WTC11 (cell line): ENCODE measurements at places on chromosomes 6 and 20. TPM values are rescaled to one million over a fixed set of nuclear protein-coding genes. Genes with fewer than 3 reads are reported as not detected.

OR2J3 gene
- total RNA-seq: 0.30 TPM in 1 of 3 replicates, not detected in the others

PROCR gene
- 20.5 to 29.7 TPM (median 22.2 TPM) in 3 replicates for total RNA-seq

DST gene
- total RNA-seq: 102 to 132 TPM (median 105 TPM) in 3 replicates

HSPA1A gene
- total RNA-seq: 57.2 to 80.1 TPM (median 75.8 TPM) in 3 replicates

RIMS1 gene
- total RNA-seq: 0.69 to 1.1 TPM (median 1.1 TPM) in 3 replicates

B3GAT2 gene
- total RNA-seq: 0.70 to 0.85 TPM (median 0.71 TPM) in 3 replicates

TCF21 gene
- 0.11 to 0.22 TPM (median 0.14 TPM) in 3 replicates for total RNA-seq

PDE10A gene
- 2.3 to 3.1 TPM (median 3.0 TPM) in 3 replicates for total RNA-seq

PGBD1 gene
- 6.8 to 7.5 TPM (median 6.9 TPM) in 3 replicates for total RNA-seq

PARD6B gene
- 29.6 to 38.0 TPM (median 37.5 TPM) in 3 replicates for total RNA-seq

UBD gene
- 0.15 TPM in 1 of 3 replicates, not detected in the others for total RNA-seq

MACROD2 gene
- total RNA-seq: 3.0 to 4.1 TPM (median 3.5 TPM) in 3 replicates

TUBB1 gene
- total RNA-seq: not detected in 3 replicates

IPCEF1 gene
- total RNA-seq: 0.25 to 1.3 TPM (median 1.2 TPM) in 3 replicates

FGD2 gene
- 0.31 to 0.78 TPM (median 0.44 TPM) in 3 replicates for total RNA-seq

PI16 gene
- total RNA-seq: 0.09 to 0.17 TPM in 2 of 3 replicates, not detected in the other

CD40 gene
- 12.9 to 15.3 TPM (median 14.8 TPM) in 3 replicates for total RNA-seq

RAD21L1 gene
- 0.62 to 0.77 TPM (median 0.73 TPM) in 3 replicates for total RNA-seq

ARG1 gene
- total RNA-seq: 0.15 to 0.53 TPM (median 0.21 TPM) in 3 replicates

CDH26 gene
- 1.0 to 1.4 TPM (median 1.3 TPM) in 3 replicates for total RNA-seq

SYS1 gene
- total RNA-seq: 15.4 to 20.1 TPM (median 16.4 TPM) in 3 replicates

FUCA2 gene
- 48.5 to 55.4 TPM (median 51.8 TPM) in 3 replicates for total RNA-seq

BTN1A1 gene
- 0.14 to 0.15 TPM in 2 of 3 replicates, not detected in the other for total RNA-seq

ZSCAN23 gene
- total RNA-seq: 8.7 to 9.3 TPM (median 9.0 TPM) in 3 replicates

DUSP22 gene
- 37.2 to 41.4 TPM (median 38.5 TPM) in 3 replicates for total RNA-seq

TTBK1 gene
- 0.66 to 0.78 TPM (median 0.68 TPM) in 3 replicates for total RNA-seq

DPM1 gene
- 50.0 to 57.8 TPM (median 50.4 TPM) in 3 replicates for total RNA-seq

SNAP91 gene
- total RNA-seq: 0.70 to 1.2 TPM (median 1.1 TPM) in 3 replicates

SLC16A10 gene
- total RNA-seq: 14.9 to 18.4 TPM (median 16.0 TPM) in 3 replicates

PTCHD4 gene
- total RNA-seq: 0.69 to 1.6 TPM (median 1.0 TPM) in 3 replicates

ELOVL2 gene
- total RNA-seq: 1.0 to 2.0 TPM (median 1.1 TPM) in 3 replicates

PNPLA1 gene
- total RNA-seq: not detected in 3 replicates

RAET1E gene
- not detected in 3 replicates for total RNA-seq

ULBP2 gene
- total RNA-seq: 0.13 to 0.23 TPM in 2 of 3 replicates, not detected in the other

CCN5 gene
- total RNA-seq: 0.16 to 0.37 TPM (median 0.23 TPM) in 3 replicates

PHACTR3 gene
- 0.23 to 0.30 TPM (median 0.28 TPM) in 3 replicates for total RNA-seq

PKIB gene
- total RNA-seq: 24.6 to 26.4 TPM (median 25.7 TPM) in 3 replicates

AKAP12 gene
- total RNA-seq: 64.2 to 90.0 TPM (median 65.0 TPM) in 3 replicates

NEURL2 gene
- 6.1 to 8.3 TPM (median 6.6 TPM) in 3 replicates for total RNA-seq

SYNDIG1 gene
- total RNA-seq: 5.0 to 6.4 TPM (median 6.0 TPM) in 3 replicates

C20orf204 gene
- 1.6 to 2.4 TPM (median 2.1 TPM) in 3 replicates for total RNA-seq

PACSIN1 gene
- 10.6 to 12.6 TPM (median 10.7 TPM) in 3 replicates for total RNA-seq

GSTA1 gene
- 0.48 to 0.90 TPM (median 0.89 TPM) in 3 replicates for total RNA-seq

IP6K3 gene
- 0.44 to 1.1 TPM (median 0.89 TPM) in 3 replicates for total RNA-seq

WFDC5 gene
- total RNA-seq: not detected in 3 replicates

SFT2D1 gene
- 48.0 to 53.1 TPM (median 49.4 TPM) in 3 replicates for total RNA-seq

CYP24A1 gene
- not detected in 3 replicates for total RNA-seq

LST1 gene
- 0.34 to 0.66 TPM in 2 of 3 replicates, not detected in the other for total RNA-seq

CDH22 gene
- 0.13 to 0.16 TPM (median 0.16 TPM) in 3 replicates for total RNA-seq

TMEM217 gene
- total RNA-seq: 0.55 to 0.99 TPM (median 0.61 TPM) in 3 replicates

ANKRD66 gene
- total RNA-seq: not detected in 3 replicates

L3MBTL3 gene
- 13.0 to 18.1 TPM (median 13.7 TPM) in 3 replicates for total RNA-seq

ARHGAP40 gene
- total RNA-seq: 0.46 to 0.72 TPM (median 0.60 TPM) in 3 replicates

MUCL3 gene
- 0.15 to 0.21 TPM (median 0.18 TPM) in 3 replicates for total RNA-seq

NT5E gene
- 0.62 to 0.94 TPM (median 0.81 TPM) in 3 replicates for total RNA-seq

EYS gene
- 0.18 TPM in 1 of 3 replicates, not detected in the others for total RNA-seq
